ENCODE measurements at places on chromosomes 13 and 19. TPM values are rescaled to one million over a fixed set of nuclear protein-coding genes. Genes with fewer than 3 reads are reported as not detected.

Gene RFX1
- 4.3 TPM for total RNA-seq

Gene GNA15
- total RNA-seq, result 6.1 TPM

Gene ASPDH
- not detected for total RNA-seq

Gene XRCC1
- 10.5 TPM for total RNA-seq

Gene SULT2A1
- total RNA-seq, result not detected

Gene MBD3L5
- total RNA-seq, result not detected

Gene GSX1
- total RNA-seq, result not detected

Gene ACP7
- total RNA-seq, result not detected

Gene GNG8
- total RNA-seq, result not detected

Gene NECTIN2
- total RNA-seq, result 42.0 TPM

Gene ANKLE1
- total RNA-seq, result 0.62 TPM

Gene SIGLEC12
- total RNA-seq, result not detected

Gene AP1M2
- 13.8 TPM for total RNA-seq

Gene ZNF99
- total RNA-seq, result 0.51 TPM

Measured in tongue (tissue), 3 donors.